ENCODE measurements at places on chromosomes 5 and 9. TPM values are rescaled to one million over a fixed set of nuclear protein-coding genes. Genes with fewer than 3 reads are reported as not detected.

The SPINK4 gene
- not detected for total RNA-seq

- no peak for DNase-seq
These were observed 33.8 kb upstream of the PTGS1 start for GRCh38 chr9:122336866-122337555.

- DNase-seq: no peak
These were observed 147.8 kb downstream of the ARRDC3 start for GRCh38 chr5:91235271-91235694.

DNA sequence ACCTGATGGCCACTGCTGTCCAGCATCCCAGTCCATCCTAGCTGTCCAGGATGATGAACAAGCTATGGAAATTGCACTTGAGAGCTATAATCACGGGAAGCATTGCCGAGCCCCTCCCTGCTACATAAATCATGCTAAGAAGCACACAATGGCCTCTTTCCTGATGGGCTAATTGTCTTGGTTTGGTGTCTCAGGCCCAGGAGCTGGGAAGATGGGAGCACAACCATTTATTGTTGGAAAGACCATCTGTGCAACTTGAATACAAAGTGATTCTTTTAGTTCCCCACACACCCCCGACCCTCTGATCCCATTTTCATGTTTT lies 80.4 kb downstream of the RGS3 start:
- no peak for DNase-seq

DNA sequence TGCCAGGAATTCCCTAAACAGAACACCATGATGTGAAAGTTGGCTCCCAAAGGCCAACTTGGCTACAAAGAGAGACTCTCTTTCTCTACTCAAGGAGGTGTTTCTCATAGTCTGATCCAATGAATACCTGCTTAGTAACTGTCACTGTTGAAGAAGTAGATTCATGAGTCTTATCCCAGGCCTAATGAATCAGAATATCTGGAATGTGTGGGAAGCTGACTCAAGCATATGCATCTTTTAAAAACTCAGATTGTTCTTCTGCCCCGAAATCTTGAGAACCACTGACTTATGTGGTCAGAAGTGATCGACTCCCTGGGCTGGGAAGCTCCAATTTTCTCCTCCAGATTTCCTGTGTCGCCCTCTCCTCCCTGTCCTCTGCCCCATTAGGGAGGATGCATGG lies 345.6 kb downstream of the PLK2 start:
- DNase-seq: no peak

DNA sequence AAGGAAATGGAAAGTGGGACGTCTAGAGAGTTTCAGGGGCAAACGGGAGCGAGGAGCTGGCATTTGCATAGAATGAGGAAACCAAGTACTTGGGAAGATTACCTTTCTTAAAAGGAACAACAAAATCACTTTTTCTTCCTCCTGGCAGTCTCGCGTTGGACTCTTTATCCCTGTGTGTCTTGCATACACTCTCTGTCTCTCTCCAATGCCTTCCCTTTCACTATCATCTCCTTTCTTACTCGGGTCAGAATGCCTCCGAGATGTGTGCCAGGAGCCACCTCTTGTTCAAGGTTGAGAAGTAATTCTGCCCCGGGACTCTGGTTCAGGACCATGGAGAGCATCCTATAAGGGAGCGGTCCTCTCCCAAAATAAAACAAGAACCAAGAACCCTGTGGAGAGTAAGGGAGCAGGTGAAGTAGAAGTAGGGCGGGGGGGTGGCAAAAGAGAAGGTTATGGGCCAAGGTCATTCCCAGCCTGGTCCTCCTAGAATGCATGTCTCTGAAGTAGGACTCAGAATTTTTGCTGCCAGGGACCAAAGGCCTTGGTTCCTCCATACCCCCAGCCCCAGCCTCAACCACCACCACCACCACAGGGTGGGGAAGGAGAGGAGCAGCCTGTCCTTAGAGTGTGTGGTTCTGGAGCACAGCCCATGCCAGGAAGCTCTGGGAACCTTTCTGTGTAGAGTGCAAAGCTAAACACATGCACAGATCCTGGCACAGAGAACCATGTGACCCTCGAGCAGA lies 72.1 kb upstream of the ARAP3 start:
- DNase-seq: no peak

GRCh38 chr5:177437623-177438022 lies 9.0 kb upstream of the PRR7 start:
- no peak for DNase-seq
